ENCODE measurements at places on chromosomes 6 and 20. TPM values are rescaled to one million over a fixed set of nuclear protein-coding genes. Genes with fewer than 3 reads are reported as not detected.

SNX14 gene
- total RNA-seq = 78.6 TPM

EDN3 gene
- total RNA-seq = 13.6 TPM

DCBLD1 gene
- 8.4 TPM for total RNA-seq

CDYL gene
- 33.9 TPM for total RNA-seq

CTCFL gene
- total RNA-seq = not detected

SLC22A7 gene
- total RNA-seq = not detected
